ENCODE measurements at places on chromosomes 12 and 14.

GRCh38 chr12:120367924-120368788 is 808 bp downstream of the MSI1 start:
- no peak for DNase-seq
- H3K36me3 ChIP-seq = peaks cover 4% of the 10 kb centered on the region
- H3K4me3 ChIP-seq = peak overlapping the region; percentile 64
- peaks cover 74% of the 10 kb centered on the region for H3K27me3 ChIP-seq
- H3K27ac ChIP-seq = no peak overlapping the region

GRCh38 chr14:78157494-78158437 is 12.4 kb upstream of the NRXN3 start:
- peaks cover 9% of the 10 kb centered on the region for H3K27me3 ChIP-seq
- H3K36me3 ChIP-seq = no peaks in the 10 kb centered on the region
- DNase-seq = no peak
- no peak overlapping the region for H3K27ac ChIP-seq
- H3K4me3 ChIP-seq = no peak overlapping the region

DNA sequence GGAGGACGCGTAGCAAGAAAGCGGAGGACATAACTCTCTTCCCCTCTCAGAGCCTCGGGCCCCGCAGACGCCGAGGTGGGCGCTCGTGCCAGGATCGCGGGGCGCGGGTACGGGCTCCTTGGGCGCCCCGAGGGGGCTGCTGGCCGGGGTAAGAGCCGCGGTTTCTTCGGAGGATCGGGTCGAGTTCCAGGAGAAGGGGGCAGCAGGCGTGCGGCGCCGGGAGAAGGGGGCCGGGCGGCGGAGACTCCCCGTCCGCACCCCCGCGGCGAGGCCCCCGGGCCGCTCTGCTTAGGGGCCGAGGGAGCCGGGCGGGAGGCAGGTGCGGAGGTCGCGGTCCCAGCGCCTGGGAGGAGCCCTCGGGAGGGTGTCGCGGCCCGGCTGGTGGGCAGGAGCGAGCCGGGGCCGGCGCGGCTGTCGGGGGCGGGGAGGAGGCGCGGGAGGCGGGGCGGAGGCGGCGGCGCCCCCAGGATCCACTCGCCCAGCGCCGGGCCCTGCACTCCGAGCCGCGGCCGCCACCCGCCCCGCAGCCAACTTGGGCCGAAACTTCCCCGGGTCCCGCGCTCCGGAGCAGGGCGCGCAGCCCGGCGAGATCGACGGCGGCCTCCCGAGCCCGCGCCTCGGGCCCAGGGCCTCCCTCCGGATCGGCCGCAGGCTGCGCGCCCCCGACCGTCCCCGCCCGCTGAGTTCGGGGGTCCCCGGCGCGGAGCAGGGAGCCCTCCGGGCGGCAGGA is 64.4 kb downstream of the FBXL14 start:
- no peaks in the 10 kb centered on the region for H3K36me3 ChIP-seq
- peaks cover 28% of the 10 kb centered on the region for H3K4me1 ChIP-seq
- no peak overlapping the region for H3K27ac ChIP-seq
- peak overlapping the region; percentile 76 for H3K4me3 ChIP-seq

- H3K36me3 ChIP-seq = no peaks in the 10 kb centered on the region
- H3K4me3 ChIP-seq = no peak overlapping the region
- H3K27ac ChIP-seq = no peak overlapping the region
- no peak for DNase-seq
- H3K4me1 ChIP-seq = no peaks in the 10 kb centered on the region
Measured at GRCh38 chr12:128383357-128383937, 116.5 kb downstream of the TMEM132C start.

GRCh38 chr12:16347391-16348298 is at the start of gene MGST1:
TSS of gene MGST1 (plus strand) at chr12:16347645. CDS start at chr12:16354253, 6,608 bp downstream.
- no peaks in the 10 kb centered on the region for H3K36me3 ChIP-seq
- no peak within 1 kb of the TSS for H3K27ac ChIP-seq
- no peak within 1 kb of the TSS for H3K4me3 ChIP-seq
- no peak for DNase-seq

DNA sequence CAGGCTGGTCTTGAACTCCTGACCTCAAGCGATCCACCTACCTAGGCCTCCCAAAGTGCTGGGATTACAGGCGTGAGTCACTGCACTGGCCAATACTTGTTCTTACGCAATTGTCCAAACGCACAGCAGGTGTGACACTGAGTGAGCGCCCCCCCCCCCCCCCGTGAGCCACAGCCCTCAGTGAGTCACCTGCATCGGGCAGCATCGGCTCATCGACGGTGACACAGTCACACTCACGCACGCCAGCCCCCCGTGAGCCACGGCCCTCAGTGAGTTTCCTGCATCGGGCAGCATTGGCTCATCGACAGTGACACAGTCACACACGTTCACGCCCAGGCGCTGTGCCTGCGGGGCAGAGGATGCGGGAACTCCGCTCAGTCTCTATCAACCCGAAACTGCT is 42.5 kb downstream of the GALNT9 start:
- no peak overlapping the region for H3K27ac ChIP-seq
- H3K4me1 ChIP-seq = no peaks in the 10 kb centered on the region
- no peaks in the 10 kb centered on the region for H3K36me3 ChIP-seq
- H3K4me3 ChIP-seq = no peak overlapping the region
- peaks cover 13% of the 10 kb centered on the region for H3K27me3 ChIP-seq
- no peak for DNase-seq

- H3K4me3 ChIP-seq = no peak overlapping the region
- no peak for DNase-seq
- H3K27ac ChIP-seq = peak overlapping the region; percentile 26
Measured at GRCh38 chr12:69275471-69275891, 36.1 kb downstream of the CPSF6 start.

GRCh38 chr12:95212586-95212985 is 4.7 kb downstream of the FGD6 start:
- H3K4me3 ChIP-seq = no peak overlapping the region
- peaks cover 13% of the 10 kb centered on the region for H3K27me3 ChIP-seq
- H3K4me1 ChIP-seq = peaks cover 13% of the 10 kb centered on the region

DNA sequence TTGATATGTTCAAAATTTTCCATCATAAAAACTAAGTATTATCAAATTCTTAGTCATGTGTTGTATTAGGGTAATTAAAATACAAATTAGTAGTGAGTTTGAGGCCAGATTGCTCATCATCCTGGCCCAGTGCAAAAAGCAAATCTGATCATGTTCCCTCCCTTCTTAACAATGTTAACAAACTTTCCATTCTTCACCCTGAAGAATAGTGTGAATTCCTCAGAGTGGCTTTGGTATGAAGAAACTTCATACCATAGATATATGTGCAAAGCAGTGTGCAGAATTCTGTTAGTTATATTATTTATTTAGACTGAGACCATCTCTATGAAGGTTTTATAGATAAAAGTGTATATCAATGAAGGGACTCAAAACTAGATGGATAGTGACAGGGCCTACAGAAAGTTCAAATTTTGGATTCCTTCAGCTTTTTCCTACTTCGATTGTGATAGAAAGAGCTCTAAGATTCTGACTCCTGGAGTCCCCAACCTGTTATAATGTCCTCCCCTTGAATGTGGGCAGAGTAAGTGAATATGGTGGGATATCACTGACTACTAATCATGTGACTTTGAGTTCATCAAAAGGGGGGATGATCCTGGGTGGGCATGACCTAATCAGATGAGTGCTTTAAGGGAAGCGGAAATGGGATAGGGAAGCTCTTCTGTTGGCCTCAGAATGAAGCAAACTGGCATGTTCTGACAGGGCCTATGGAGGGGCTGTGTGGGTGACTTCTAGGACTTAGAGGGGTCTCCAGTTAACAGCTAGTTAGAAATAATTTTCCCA is 271.4 kb downstream of the BTG1 start:
- H3K36me3 ChIP-seq = peaks cover 7% of the 10 kb centered on the region
- peaks cover 50% of the 10 kb centered on the region for H3K4me1 ChIP-seq
- no peak overlapping the region for H3K27ac ChIP-seq
- H3K4me3 ChIP-seq = no peak overlapping the region
- no peak for DNase-seq

DNA sequence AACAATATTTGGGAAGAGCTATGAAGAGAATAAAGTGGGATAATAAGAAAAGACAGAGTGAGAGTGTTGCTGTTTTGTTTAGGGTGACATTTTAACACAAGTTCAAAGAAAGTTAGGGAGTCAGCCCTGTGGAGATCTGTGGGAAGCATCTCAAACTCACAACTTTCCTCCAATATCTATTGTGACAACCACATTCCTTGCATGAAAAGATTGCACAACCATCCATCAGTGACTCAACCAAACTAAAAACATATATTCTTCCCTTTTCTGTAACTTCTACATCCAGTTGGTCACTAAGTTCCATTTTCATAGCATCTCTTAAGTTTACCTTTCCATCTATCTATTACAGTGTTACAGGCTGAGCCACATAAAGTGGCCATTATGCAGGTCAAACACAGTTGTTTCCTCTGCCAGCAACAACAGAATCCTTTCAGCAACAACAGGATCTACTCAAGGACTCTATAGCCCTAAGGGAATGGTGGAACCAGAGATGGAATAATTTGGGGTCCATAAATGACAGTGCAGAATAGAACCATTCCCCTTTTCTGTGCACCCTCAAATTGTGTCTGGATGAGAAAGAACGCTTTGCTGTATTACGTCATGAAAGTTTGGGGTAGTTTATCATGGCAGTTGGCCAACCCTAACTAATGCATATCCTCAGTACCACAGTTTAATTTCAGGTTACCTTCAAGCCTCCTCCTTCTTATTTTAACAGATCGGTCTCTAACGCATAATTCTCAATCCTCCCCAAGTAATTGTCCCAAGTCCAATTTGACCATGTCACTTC is 118.8 kb downstream of the ST8SIA1 start:
- H3K27me3 ChIP-seq = no peaks in the 10 kb centered on the region
- H3K4me1 ChIP-seq = no peaks in the 10 kb centered on the region
- H3K27ac ChIP-seq = no peak overlapping the region
- H3K36me3 ChIP-seq = no peaks in the 10 kb centered on the region
- no peak for DNase-seq

- DNase-seq = no peak
- no peaks in the 10 kb centered on the region for H3K36me3 ChIP-seq
- no peaks in the 10 kb centered on the region for H3K27me3 ChIP-seq
- no peak overlapping the region for H3K27ac ChIP-seq
- H3K4me3 ChIP-seq = no peak overlapping the region
Measured at GRCh38 chr14:68363843-68364767, 428.8 kb downstream of the ZFP36L1 start.

DNA sequence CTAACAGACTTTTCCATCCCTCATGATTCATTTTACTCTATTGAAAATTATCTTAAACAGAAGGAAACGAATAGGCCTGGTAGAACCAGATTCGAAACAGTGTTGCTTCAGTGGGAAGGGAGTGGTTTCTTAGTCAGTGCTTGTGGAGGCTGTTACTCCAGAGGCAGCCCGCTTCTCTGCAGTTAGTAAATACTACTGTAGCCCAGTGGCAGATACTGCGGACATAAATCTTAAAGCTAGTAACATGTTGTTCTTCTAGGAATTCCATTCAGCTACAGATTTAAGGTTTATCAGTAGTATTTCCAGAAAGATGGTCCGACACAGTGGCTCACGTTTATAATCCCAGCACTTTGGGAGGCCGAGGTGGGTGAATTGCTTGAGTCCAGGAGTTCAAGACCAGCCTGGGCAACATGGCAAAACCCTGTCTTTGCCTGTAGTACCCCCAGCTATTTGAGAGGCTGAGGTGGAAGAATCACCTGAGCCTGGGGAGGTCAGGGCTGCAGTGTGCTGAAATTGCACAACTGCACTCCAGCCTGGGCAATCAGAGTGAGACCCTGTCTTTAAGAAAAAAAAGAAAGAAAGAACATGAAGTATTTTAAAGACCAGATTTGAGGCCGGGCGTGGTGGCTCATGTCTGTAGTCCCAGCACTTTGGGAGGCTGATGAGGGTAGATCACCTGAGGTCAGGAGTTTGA is 45.9 kb downstream of the DIP2B start:
- no peaks in the 10 kb centered on the region for H3K27me3 ChIP-seq
- no peak for DNase-seq
- peaks cover 19% of the 10 kb centered on the region for H3K36me3 ChIP-seq
- no peak overlapping the region for H3K4me3 ChIP-seq
- peaks cover 21% of the 10 kb centered on the region for H3K4me1 ChIP-seq

DNA sequence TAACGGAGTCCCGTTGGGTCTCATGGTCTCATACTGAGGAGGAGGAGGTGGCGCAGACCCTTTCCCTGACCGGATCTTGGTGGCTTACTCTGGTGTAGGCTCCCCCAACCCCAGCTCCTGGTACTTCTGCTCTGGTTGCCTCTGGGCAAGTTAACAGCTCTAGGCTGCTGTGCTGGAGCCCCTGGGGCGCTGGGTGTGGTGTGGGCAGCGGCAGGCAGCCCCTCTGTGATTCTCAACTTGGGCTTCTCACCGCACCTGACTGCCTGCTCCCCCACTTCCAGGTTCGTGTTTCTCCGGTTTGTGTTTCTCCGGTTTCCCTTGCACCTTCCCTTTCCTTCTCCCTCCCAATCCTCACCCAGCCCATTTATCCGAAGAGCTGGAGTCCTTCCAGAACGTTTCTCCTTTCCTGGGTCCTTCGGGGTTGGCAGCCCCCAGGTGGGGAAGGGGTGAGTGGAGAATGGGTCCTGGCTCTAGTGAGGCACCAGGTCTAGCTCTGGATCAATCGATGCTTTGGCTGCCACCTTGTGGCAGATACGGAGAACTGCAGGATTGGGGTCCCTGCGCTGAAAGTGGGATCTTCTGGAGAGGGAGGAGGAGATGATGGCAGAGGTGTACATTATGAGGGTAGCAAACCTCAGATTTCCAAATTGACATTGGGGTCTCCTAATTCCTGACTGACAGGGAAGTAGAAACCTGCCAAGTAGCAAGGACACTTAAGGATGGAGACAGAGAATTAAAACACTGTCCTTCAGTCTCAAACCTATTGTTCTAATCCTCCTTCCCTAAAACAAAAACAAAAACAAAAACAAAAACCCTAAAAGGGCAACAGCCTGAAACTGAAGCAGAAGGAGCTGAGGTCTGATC is 8.3 kb downstream of the CISTR start:
- DNase-seq = peak; percentile 50
- H3K36me3 ChIP-seq = no peaks in the 10 kb centered on the region
- peaks cover 47% of the 10 kb centered on the region for H3K27me3 ChIP-seq

DNA sequence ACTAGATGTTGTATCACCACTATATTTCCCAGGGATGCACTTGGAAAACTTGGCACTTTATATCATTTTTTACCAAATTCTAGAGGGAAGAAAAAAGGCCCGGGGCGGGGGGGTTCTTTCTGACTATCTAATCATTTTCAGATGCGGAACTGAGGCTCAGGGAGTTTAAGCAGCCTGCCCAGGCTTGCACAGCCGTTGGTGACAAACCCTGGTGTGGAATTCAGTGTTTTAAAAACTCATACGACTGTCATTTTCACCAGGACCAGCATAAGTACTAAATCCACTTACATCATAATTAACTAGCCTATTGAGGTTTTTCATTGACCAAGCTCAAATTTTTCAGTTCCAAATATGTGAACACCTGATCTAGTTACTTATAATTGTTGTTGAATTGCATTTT is 181.0 kb downstream of the IPO8 start:
- no peaks in the 10 kb centered on the region for H3K27me3 ChIP-seq
- H3K4me3 ChIP-seq = no peak overlapping the region
- no peaks in the 10 kb centered on the region for H3K4me1 ChIP-seq
- no peaks in the 10 kb centered on the region for H3K36me3 ChIP-seq
- no peak for DNase-seq

GRCh38 chr12:49026678-49027480 is 8.3 kb upstream of the PRKAG1 start:
- peaks cover 75% of the 10 kb centered on the region for H3K36me3 ChIP-seq
- DNase-seq = no peak
- no peaks in the 10 kb centered on the region for H3K27me3 ChIP-seq
- no peak overlapping the region for H3K4me3 ChIP-seq
- H3K4me1 ChIP-seq = no peaks in the 10 kb centered on the region
